ENCODE measurements at places on chromosomes 4 and X.

GRCh38 chrX:67289055-67289499 lies 254.7 kb upstream of the AR start:
- no peak for DNase-seq

DNA sequence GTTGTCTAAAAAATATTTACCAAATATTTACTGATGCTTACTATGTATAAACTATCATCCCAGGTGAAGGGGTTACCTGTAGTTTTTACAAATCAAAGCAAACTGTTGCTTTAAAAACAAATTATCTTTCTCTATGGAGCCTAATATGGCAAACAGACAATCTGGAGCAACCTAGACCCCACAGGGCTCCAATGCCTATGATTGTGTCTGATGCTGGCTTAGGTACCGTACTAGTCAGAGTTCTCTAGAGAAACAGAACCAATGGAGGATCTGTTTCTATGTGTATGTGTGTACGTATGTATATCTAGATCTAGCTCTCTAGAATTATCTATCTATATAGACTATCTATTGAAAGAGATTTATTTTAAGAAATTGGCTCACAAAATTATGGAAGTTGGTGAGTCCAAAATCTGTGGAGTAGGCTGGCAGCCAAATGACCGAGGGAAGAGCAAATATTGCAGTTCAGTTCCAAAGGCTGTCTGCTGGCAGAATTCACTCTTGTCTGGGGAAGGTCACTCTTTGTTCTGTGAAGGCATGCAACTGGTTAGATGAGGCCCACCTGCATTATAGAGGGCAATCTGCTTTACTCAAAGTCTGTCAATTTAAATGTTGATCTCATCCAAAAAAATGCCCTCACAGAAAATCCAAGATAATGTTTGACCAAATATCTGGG lies 127.1 kb upstream of the ENPEP start:
- no peak for DNase-seq

- peak; percentile 47 for DNase-seq
These were observed 311.6 kb downstream of the GALNTL6 start for GRCh38 chr4:172124656-172125308.

GRCh38 chr4:98838531-98838930 lies 90.4 kb downstream of the EIF4E start:
- peak; percentile 17 for DNase-seq

DNA sequence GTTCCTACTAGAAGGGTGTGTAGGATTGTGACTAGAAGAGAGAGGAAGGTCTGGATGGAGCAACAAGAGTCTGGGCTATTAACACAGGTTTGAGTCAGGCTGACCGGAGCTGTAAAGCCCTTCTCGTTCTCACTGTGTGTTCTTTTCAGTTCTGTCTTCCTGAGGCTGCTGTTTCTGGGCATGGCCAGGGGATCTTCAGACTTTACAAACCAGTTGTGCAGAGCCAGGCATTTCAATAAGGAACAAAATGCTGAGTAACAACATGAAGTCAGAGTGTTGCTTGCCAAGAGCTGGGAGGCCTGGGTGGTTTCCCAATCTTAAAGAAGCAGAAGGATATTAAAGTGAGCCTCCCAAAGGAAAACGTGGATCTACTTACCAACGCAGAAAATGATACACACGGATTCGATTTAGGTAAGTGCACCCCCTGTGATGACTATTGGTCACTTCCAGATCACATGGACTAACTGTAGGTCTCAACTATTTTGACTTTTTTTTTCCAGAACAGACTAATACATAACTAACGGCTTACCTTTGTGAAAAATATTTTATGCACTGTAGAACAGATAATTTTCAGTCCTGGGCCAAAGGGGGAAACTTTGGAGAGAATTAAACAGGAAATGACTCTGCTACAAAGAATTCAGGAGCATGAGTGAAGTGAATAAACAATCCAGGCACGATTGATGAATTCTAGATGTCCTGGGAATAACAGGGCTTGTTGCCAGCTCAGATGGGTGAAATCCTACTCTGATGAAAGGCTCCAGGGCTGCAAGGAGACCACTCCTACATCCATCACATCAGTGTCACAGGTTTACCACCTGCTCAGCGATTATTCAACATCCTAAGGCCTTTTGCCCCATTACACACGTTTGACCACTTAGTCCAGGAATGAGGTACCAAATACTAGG lies 94.5 kb downstream of the ANXA3 start:
- peak; percentile 96 for DNase-seq

- no peak for DNase-seq
These were observed 716 bp downstream of the THAP9 start for GRCh38 chr4:82901183-82901718.

GRCh38 chr4:127400731-127401346 lies 231.9 kb upstream of the INTU start:
- DNase-seq, result peak; percentile 83

- DNase-seq, result no peak
These were observed 21.1 kb upstream of the TMEM255A start for GRCh38 chrX:120332394-120332793.

DNA sequence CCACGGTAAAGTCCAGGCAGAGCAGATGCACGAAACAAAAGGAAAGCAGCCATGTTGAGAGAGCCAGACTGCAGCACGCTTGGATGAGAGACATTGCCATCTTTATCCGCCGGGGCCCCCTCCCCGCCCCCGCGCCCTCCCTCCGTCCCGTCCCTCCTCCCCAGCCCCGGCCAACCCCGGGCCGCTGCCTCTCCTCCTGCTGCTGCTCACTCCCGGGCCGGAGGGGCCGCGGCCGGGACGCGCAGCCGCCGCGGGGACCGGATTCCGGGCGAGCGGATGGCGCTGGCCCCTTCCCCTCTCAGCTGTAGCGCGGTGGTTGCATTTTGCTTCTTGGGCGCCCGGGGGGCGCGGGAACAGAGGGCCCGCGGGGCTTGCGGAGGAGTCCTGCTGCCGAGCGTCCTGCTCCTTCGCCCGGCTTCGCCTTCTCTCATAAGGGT lies 542 bp downstream of the RNF150 start:
- DNase-seq, result peak; percentile 44

GRCh38 chr4:139153411-139154133 lies 23.4 kb downstream of the ELF2 start:
- no peak for DNase-seq

GRCh38 chrX:14027036-14027435 lies 2.7 kb downstream of the GEMIN8 start:
- DNase-seq, result peak; percentile 73

DNA sequence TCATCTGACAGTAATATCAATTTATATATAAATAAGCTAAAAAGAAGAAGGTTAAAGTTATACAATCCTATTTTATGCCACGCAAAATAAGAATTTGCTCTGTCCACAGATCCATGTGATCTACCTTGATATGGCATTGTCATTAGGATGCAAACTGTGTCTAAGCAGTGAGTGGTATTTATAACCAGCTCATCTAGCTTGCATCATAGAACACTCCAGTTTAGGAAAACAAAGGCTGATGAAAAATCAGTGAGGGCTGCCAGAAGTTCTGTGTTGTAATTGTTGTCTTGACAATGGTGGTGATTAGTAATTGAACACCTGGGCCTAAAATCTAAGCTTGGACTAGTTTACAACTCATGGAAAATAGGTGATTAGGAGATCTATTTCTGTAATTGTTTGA lies 111.0 kb downstream of the CPE start:
- DNase-seq, result peak; percentile 32

DNA sequence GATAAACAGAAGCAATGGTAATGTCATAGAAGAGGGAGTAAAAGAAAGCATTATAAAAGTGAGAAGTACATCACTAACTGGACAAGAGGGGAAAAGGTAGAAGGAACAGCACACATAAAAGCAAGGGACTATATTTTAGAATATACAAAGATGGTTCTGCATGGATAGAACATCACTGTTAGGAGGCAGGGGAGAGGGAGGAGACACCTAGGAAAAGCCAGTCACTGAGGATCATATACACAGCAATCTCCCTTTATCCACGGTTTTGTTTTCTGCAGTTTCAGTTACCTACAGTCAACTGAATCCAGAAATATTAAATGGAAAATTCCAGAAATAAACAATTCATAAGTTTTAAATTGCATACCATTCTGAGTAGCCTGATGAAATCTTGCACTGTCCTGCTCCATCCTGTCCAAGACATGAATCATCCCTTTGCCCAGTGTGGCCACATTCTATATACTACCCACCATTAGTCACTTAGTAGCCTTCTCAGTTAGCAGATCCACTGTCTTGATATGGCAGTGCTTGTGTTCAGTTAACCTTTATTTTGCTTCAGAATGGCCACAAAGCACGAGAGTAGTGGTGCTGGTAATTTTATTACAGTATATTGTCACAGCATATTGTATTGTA lies 74.2 kb downstream of the PPA2 start:
- DNase-seq, result peak; percentile 85

- peak; percentile 63 for DNase-seq
These were observed 99.2 kb upstream of the TENM3 start for GRCh38 chr4:182143822-182144625.

GRCh38 chrX:33205321-33205720 lies 6.0 kb downstream of the DMD start:
- DNase-seq, result no peak

DNA sequence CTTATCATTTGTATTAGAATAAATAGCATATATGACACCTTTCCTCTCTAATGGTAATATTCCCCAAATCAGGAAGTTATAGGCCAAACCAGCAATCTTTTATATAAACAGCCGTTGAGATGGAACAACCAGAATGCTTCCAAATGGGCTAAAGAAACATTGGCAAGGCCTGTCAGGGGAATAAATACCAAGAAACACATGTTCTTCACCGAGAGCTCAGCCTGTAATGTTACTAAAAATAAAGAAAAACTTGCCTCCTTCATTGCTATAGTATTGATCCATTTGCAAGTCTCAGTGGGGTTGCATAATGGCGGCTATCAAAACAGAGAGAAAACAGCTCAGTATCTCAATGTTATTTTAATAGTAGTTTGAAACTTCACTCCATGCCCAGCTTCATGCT lies 104.9 kb downstream of the FAM13A start:
- peak; percentile 76 for DNase-seq

DNA sequence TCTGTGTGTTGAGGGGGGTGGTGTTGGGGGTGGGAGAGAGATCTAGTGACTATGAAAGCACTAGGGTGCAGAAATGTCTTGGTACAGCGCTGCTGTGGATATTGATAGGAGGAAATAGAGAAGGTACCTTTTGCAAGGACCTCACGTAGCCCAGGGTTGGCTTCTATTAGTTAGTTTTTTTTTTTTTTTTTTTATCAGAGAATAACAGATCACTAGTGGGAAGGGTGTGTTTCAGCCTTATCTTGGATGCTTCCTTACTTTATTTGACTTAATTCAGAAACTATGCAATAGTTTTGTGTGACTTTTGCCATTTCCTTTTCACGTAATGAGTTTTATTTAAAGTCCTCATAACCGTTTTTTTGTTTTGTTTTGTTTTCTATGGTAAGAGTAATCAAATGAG lies 16.4 kb upstream of the PGRMC2 start:
- DNase-seq, result no peak

DNA sequence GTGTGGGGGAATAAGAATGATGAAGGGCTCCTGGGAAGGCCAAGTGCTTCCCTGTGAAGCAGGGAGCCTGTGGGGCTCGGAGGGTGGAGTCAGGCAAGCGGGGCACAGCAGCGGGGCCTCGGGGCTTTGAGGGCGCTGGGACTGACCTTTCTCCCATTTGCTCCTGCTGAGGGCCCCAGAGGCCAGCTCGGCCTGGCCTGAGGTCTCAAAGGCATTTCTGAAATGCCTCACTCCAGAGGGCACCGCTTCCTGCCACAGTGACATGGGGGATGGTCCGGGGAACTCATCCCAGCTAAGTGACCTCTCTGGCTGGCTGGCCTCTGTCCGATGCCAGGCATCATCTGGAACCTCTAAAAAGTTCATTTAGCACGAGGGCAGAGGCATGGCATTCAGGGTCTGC lies 98.8 kb upstream of the STX18 start:
- DNase-seq, result peak; percentile 46

DNA sequence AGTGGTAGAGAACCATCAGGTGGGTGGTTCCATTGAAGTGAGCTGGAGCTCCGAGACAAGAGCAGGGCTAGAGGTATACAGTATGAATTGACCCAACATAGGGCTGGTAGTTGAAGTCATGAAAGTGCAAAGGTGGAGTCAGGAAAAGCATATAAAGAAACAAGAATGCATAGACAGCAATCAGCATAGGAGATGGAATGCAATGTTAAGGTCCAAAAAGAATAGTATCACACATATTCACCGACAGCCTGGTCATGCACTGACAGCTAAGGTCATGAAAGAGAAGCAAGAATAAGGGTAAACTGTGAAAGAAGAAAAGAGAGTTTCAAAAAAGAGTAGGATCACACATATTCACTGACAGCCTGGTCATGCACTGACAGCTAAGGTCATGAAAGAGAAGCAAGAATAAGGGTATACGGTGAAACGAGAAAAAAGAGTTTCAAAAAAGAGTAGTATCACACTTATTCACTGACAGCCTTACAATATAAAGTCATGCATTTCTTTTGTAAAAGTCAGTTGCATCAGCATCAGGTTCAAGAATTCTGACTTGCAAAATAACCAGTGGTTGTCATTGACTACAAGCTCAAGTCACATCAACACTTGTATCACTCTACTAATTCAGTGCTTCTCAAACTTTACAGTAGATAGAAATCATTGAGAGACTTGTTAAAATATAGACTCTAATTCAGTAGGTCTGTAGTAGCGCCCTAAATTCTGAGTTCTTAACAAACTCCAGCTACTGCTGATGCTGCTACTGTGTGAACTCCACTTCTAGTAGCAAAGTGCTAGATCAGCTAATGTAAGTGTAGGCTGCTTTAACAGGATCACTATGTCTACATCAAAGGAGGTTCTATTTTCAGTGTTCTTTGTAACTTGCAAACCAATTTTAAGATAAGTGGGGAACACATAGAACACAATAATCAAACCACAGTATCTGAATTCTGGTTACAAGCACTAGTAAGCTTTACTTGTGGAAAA lies 221.9 kb downstream of the PDGFC start:
- DNase-seq, result peak; percentile 42

- DNase-seq, result no peak
These were observed 433.8 kb downstream of the NAF1 start for GRCh38 chr4:162732876-162733275.

DNA sequence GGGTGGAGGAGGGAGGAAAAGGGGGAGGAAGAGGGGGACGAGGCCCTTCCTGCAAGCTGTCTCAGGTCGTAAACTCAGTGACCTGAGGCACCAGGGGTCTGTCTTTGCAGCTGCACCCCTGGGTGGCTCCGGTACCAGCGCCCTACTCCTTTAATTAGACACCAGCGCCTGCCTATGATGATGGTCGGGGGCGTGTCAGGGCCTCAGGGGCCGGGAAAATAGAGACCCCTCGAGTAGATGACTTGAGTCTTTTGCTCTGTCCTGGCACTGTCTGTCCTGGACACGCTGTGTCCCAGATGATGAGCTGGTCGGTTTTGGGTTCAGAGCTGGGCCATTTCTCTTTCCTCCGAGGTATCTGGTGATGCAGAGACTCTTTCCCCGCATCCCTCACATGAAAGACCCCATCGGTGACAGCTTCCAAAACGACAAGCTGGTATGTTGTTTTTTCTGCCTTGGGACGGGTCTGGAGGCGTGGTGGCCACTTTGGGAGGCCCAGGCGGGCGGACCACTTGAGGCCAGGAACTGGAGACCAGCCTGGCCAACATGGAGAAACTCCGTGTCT lies 11.2 kb downstream of the SLC25A6 start:
- no peak for DNase-seq

DNA sequence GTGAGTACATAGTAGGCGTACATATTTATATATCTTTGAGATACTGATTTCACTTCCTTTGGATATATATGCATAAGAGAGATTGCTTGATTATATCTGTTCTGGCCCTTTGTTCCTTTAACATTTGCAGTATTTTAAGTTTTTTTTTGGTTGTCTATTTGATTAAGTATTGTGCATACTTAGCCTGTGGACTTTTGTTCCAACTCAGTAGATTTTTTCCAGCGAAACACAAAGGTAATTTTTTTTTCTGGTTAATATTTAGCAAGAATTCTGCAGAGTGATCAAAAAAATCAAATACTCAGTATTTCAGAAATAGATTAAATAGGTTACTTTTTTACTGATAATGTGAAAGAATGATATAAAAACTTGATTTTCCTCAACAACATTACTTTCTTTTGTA lies at the start of gene AFM:
TSS of gene AFM (plus strand) at position 388 of the 400 bp plus-strand sequence. CDS start 31 bp downstream, outside the sequence.
- no peak for DNase-seq

Data from fibroblast of gingiva (primary cell).